Spleen (tissue), 13 donors: ENCODE measurements at places on chromosomes 6 and 20. TPM values are rescaled to one million over a fixed set of nuclear protein-coding genes. Genes with fewer than 3 reads are reported as not detected.
A peak's percentile ranks its signal among the peaks of the same experiment; 100 is the strongest.

- H3K27me3 ChIP-seq = no peaks in the 10 kb centered on the region
- no peak for DNase-seq
- no peak overlapping the region for H3K27ac ChIP-seq
- H3K4me3 ChIP-seq = no peak overlapping the region
These were observed 672.3 kb downstream of the UTRN start for GRCh38 chr6:144957236-144957937.

DNA sequence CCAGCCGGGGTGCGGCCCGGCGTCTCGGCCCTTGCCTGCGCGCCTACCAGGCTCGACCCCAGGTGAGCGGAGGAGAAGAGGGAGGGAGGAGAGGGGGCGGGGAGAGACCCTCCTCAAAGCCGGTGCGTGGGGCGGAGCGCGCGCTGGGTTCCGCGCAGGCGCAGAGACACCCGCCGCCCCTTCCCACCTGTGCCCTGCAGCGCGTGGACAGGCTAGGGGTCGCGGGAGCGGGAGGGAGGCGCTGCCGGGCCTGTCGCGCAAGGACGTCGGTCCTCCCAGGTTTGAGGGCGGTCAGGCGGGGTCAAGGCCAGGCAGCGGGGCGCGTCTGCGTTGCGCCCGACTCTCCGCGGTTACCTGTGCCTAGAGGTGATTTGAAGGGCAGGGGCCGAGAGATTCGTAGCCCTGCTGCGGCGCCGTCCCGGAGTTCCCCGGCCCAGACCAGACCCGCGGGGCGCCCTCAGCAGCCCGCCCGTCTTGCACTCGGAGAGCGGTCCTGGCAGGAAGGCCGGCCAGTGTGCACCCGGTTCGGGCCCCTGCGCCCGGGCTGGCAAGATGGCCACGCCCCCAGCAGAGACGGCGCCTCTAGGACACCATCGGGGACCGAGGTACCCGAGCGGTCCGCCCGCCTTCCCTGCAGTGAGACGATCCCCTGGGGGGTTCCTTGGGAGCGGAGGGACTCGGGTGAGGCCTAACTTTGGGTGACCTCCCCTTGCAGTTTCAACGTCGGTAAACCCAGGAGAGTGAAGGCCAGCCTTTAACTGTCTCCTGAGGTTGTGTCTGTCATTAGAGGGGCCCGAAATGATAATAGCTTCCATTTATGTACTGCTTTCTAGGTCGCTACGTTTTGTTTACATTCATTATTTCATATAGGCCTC lies 546 bp downstream of the C6orf136 start:
- H3K27ac ChIP-seq = peak overlapping the region; percentile 85
- H3K4me1 ChIP-seq = peaks cover 19% of the 10 kb centered on the region
- peak; percentile 95 for DNase-seq
- peak overlapping the region; percentile 91 for H3K4me3 ChIP-seq

Gene DSN1
- total RNA-seq = 12.4 TPM

DNA sequence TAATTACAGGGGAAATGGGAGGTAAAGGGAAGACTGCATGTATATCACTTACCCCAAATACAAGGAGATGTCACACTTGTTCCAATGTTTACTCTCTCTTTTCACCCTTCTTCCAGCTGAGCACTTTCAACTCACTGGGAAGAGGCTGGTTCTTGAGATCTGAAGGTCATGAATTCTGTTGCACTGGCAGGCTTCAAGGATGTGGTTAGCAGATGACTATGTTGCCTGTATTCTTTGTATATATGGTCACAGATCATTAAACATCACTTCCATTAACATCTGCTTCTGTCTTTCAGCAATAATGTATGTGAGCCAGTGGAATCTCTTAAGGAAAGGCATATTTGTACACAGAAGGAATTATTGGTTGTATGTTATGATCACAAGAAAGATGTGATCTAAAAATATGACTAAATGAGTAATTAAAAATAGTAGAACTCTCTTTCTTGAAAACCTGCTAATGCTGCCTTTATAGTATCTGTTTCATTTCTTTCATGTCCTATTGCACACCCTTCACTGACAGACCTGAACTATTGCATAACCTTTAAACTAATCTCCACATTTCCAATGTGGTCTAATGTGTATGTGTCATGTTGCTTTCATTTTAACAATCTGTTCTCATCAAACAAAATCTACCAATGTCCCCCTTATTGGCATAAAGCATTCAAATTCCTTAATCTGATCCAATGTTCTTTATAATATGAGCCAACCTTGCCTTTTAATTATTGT lies 131.4 kb upstream of the EPHA7 start:
- H3K27ac ChIP-seq = no peak overlapping the region
- DNase-seq = no peak
- H3K36me3 ChIP-seq = no peaks in the 10 kb centered on the region
- H3K27me3 ChIP-seq = no peaks in the 10 kb centered on the region

Gene KCNK16
- total RNA-seq = not detected

DNA sequence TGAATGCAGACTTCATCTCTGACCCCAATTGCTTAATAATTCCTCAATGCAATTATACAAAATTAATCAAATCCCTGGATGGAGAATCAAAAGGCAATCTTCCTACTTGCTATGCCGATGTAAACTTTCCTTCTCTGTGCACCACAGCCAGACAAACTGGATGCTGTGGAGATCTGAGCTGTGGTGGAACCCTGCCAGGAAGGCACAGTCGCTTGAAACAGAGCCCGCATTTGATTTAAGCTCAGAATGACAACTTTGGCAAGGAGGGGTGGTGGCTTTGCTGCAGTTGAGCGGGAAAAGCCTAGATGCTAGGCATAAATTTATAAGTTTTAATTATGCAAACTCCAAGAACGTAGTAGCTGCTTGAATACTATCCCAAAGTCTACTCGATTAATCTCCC lies 190.8 kb downstream of the MTFR2 start:
- H3K4me3 ChIP-seq = no peak overlapping the region
- no peaks in the 10 kb centered on the region for H3K27me3 ChIP-seq
- no peak overlapping the region for H3K27ac ChIP-seq

DNA sequence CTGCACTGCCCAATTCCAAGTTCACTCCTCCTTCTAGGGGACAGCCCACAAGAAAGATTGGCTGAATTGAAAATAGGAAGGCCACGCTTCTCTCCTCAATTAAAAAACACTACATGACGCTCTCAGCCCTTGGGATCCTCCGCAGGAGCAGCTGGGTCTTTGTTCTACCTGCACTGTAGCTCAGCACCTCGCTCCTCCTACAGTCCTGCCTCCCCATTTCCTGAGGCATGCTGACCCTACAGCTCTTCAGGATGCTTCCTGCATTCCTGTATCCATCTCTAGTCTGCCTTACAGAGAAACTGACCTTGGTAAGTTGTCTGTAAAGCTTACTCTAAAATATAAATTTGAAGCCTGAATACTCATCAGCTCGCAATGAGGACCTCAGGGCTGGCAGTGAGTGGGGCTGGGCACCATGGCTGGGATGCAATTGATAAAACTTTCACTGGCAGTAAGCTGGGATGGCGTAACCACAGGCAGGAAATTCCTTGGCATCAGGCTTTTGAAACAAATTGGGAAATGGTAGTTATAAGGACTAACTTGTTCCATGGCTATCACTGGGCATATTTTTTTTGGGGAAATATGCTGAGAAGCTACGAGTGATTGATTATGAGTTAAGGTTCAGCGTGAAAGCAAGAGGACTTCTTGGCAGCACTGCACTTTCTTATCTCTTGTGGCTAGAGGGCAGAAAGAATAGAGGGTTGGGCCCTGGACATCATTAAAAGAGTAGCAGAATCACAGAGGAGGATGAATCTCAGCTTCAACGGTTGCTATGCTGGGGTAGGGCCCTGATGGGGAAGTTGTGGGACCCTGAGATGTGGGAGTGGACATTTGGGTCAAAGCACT lies 11.7 kb upstream of the SIRPB1 start:
- DNase-seq = no peak
- H3K27ac ChIP-seq = no peak overlapping the region
- H3K4me3 ChIP-seq = no peak overlapping the region
- no peaks in the 10 kb centered on the region for H3K4me1 ChIP-seq

DNA sequence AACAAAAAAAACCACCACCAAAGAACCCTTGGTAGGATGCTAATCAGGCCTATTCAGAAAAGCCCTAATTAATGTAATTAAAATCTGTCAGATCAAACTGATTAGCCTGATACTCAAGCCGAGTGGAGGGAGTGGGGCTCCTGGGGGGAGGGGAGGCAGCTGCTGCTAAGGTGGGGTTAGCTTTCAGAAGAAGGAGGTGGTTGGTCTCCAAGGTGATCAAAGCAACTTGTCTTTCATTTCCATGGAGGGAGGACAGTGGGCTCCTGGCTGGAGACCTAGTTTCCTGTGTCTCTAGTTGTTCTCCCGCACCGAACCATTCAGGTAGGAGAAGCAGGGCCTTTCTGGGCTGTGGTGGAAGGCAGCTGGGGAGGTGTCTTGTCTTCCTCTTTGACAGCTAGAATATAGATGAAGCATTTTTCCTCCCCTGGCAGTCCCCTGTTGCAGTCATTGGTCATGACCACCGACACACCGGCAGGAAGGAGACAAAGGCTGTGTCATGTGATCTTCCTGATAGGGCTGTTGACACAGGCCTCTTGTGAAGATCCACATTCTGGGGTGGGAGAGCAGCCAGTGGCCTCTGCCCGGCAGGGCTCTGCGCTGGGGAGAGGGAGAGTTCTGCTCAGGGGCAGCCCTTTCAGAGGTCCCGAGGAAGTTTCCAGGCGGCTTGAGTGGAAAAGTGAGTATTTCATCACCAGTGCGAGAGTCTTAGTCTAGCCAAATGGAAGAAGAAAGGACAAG lies 39.9 kb upstream of the PRDM1 start:
- H3K4me1 ChIP-seq = no peaks in the 10 kb centered on the region
- no peak for DNase-seq
- H3K4me3 ChIP-seq = no peak overlapping the region
- no peak overlapping the region for H3K27ac ChIP-seq
- no peaks in the 10 kb centered on the region for H3K36me3 ChIP-seq

- H3K4me1 ChIP-seq = peaks cover 2% of the 10 kb centered on the region
- no peaks in the 10 kb centered on the region for H3K36me3 ChIP-seq
- H3K4me3 ChIP-seq = no peak overlapping the region
These were observed 140.7 kb downstream of the ZDHHC14 start for GRCh38 chr6:157521362-157522335.

Gene PDE7B
- total RNA-seq = 3.4 TPM

DNA sequence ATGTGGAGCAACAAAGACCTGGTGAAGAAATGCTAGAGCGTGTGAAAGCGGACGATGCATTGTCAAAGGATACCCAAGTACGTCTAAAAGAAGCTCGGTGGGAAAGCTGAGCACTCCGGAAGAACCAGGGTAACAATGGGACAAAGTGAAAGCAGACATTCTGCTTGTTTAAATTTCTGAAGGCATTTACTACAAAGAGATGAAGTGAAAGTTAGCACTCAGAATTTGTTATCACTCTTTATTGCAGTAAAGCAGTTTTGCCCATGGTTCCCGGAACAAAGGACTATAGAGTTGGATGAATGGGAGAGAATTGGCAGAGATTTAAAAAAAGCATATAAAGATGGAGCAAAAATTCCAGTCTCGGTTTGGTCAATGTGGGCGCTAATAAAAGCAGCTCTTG lies 12.8 kb upstream of the IRAK1BP1 start:
- H3K27me3 ChIP-seq = no peaks in the 10 kb centered on the region
- H3K4me3 ChIP-seq = no peak overlapping the region
- H3K36me3 ChIP-seq = no peaks in the 10 kb centered on the region
- no peak for DNase-seq
- H3K27ac ChIP-seq = no peak overlapping the region

GRCh38 chr20:41268402-41268801 lies 49.1 kb downstream of the ZHX3 start:
- no peaks in the 10 kb centered on the region for H3K4me1 ChIP-seq
- no peak for DNase-seq

Gene STX11
- 40.5 TPM for total RNA-seq

GRCh38 chr6:166221040-166221439 lies 53.4 kb upstream of the TBXT start:
- no peaks in the 10 kb centered on the region for H3K36me3 ChIP-seq

Gene B3GAT2
- not detected for total RNA-seq

Gene CAGE1
- not detected for total RNA-seq

Gene PNPLA1
- 1.1 TPM for total RNA-seq

Gene SOBP
- total RNA-seq = 7.1 TPM

DNA sequence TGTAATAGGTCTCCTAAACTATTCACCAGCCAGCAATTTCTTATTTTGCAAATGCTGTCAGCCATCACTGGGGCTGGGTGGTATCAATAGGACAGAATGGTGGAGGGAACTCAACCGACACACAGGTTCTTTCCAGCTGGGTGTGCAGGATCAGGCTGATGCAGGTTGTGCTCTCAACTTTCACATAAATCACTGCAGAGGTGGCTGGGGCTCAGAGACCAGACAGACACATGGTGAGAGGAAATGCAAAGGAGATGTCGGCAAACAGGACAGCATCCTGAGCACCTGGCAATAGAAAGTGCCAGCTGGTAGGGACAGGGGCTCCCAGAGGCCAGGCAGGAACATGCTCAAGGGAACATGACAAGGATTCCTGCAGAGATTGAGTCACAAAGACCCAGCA lies 254.9 kb downstream of the SOD2 start:
- no peaks in the 10 kb centered on the region for H3K36me3 ChIP-seq
- no peaks in the 10 kb centered on the region for H3K4me1 ChIP-seq
- no peaks in the 10 kb centered on the region for H3K27me3 ChIP-seq
- no peak for DNase-seq

DNA sequence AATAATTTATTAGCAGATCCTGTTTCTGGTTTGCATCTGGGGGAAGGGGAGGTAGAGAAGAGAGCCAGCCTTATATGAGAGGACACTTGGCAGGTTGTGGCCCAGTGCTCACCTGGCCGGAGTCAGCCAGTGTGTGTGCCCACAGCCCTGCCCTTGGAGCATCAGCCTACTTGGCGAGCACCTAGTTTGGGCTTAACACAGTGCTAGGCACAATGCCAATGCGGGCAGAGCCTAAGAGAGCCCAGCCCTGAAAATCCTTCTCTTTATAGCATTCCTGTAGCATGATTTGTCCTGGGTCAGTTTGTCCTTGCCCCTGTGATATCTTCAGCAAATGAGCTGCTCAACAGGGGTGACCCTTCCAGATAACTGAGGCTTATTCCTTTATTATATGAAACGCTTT lies 73.0 kb downstream of the SLX4IP start:
- H3K27ac ChIP-seq = peak overlapping the region; percentile 87
- no peak for DNase-seq
- H3K4me1 ChIP-seq = peaks cover 45% of the 10 kb centered on the region
- H3K36me3 ChIP-seq = no peaks in the 10 kb centered on the region
- no peaks in the 10 kb centered on the region for H3K27me3 ChIP-seq
- no peak overlapping the region for H3K4me3 ChIP-seq

- H3K4me1 ChIP-seq = peaks cover 10% of the 10 kb centered on the region
- no peak overlapping the region for H3K4me3 ChIP-seq
- no peak for DNase-seq
- no peaks in the 10 kb centered on the region for H3K36me3 ChIP-seq
- H3K27ac ChIP-seq = no peak overlapping the region
These were observed 3.3 kb downstream of the MYO6 start for GRCh38 chr6:75752365-75752764.

Gene APCDD1L
- total RNA-seq = not detected
